ENCODE measurements at places on chromosomes 4 and X.

GRCh38 chrX:574251-574650, 56.3 kb upstream of the SHOX start:
- DNase-seq, result no peak

DNA sequence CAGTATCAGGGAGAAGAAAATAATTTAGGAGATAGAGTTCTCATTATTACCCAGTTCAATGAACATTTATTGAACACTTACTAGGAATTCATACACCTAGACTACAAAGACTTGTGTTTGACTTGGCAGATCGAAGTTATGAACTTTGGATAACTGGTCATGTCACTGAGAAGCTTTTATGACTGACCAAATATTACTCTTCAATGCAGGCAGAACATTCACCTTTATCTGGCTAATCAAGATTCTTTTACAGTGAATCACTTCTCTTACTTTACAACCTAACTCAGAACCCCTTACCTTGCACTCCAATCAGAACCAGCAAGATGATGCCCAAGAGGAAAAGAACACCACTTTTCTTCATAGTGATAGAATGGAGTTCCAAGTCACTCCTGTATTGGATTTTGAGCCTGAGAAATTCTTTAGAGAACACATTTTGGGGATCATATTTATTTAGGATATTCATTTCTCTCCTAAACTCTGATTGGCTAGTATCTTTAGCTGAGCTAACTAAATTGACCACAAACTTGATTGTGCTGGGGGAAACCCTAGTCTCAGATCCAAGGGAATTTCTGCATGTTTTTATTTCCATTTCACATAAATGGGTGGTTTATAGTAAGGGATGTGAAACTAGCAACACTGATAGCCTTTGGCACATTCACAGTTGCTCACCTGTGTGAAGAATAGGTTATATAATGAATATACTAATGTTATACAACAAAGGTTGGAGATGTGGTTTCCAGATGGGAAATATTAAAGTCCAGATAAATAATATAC, at the start of gene CXCL9:
Gene CXCL9, minus strand, starts transcription at position 421 of the 774 bp plus-strand sequence. Its CDS starts 60 bp downstream, at position 361.
- DNase-seq, result no peak

DNA sequence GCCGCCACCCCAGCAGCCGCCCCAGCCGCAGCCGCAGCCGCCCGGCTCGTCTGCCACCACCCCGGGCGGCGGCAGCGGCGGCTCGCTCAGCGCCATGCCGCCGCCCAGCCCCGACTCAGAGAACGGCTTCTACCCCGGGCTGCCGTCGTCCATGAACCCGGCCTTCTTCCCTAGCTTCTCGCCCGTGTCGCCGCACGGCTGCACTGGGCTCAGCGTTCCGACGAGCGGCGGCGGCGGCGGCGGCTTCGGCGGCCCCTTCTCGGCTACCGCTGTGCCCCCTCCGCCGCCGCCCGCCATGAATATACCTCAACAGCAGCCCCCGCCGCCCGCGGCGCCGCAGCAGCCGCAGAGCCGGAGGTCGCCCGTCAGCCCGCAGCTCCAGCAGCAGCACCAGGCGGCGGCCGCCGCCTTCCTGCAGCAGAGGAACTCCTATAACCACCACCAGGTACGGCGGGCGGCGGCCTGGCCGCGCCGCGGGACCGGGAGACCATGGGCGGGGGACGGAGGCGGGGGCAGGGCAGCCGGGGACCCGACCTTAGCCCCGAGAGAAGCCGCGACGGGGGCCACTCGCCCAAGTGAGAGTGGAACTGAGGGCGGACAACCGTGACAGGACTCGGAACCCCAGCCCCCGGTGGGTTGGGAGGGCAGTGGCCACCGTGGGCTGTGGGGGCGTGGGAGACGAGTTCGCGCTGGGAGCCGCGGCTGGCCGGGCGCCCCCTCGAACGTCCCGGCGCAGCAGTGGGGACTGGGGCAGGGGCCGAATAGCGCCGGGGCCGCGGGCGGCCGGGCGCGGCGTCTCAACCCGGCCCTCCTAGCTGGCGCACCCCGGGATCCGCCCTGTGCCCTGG, 1.8 kb downstream of the CPEB2 start:
- peak; percentile 10 for DNase-seq

- no peak for DNase-seq
Measured at GRCh38 chr4:2337131-2337723, 75.3 kb upstream of the MXD4 start.

DNA sequence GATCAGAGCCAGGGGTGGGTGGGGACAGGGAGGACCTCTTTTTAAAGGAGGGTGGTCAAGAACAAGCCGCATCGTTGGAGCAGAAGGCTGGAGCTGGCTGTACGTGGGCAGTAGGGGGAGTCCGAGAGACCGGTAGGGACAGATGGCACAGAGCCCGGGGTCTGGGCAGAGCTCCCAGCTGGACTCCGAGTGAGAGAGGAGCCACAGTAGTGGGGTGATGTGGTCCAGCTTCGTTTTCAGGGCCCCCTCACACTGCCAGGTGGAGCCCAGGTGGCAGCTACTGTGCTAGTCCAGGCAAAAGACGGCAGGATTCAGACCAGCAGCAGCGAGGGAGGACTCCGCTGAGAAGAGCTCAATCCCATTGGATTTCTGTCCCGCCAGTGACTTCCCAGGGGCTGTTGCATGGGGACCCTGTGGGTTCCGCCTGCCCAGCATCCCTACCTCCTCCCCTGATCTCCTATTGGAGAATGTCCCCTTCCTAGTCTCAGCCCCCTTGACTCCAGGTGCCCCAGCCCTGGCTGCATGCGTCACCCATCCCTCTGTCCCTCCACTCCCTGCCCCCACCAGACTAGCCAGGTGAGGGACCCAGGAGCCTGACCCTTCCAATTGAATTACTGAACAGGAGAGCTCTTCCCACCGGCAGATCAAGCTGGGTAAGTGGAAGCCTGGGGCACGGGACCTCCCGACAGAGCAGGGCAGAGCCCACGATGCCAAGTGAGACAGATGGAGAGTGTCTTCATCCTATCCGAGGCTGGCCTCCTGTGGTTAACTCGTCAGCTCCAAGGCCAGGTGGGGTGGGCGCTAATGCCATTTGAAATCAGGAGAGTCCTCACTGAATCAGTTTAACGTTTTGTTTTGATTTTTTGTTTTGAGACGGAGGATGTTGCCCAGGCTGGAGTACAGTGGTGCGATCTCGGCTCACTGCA, 2.9 kb downstream of the ARHGAP4 start:
- DNase-seq, result no peak

DNA sequence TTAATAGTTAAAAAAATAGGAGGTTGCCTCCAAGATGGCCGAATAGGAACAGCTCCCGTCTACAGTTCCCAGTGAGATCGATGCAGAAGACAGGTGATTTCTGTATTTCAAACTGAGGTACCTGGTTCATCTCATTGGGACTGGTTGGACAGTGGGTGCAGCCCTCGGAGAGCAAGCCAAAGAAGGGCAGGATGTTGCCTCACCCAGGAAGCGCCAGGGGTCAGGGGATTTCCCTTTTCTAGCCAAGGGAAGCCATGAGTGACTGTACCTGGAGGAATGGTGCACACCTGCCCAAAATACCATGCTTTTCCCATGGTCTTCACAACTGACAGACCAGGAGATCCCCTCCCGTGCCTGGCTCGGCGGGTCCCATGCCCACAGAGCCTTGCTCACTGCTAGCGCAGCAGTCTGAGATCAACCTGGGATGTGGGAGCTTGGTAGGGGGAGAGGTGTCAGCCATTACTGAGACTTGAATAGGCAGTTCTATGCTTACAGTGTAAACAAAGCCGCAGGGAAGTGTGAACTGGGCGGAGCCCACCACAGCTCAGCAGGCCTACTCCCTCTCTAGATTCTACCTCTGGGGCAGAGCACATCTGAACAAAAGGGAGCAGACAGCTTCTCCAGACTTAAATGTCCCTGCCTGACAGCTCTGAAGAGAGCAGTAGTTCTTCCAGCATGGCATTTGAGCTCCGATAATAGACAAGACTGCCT, 47.5 kb downstream of the PPA2 start:
- DNase-seq, result no peak

DNA sequence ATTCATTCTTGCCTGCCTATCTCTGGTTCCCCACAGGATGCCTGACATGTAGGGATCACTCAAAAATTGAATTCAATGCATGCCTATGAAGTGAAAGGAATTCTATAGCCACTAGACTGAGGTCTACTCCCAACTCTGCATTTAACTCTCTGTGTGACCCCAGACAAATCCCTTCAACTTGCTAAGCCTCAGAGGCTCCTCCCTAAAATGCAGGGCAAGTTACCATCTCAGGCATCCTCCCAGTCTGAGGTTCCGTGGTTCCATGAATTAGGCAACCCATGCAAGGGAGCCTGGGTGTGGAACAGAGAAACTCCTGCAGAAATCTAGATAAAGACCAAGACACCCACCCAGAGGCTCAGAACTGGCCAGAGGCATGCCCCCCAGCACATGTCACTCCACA, 6.6 kb downstream of the SRPX start:
- no peak for DNase-seq

DNA sequence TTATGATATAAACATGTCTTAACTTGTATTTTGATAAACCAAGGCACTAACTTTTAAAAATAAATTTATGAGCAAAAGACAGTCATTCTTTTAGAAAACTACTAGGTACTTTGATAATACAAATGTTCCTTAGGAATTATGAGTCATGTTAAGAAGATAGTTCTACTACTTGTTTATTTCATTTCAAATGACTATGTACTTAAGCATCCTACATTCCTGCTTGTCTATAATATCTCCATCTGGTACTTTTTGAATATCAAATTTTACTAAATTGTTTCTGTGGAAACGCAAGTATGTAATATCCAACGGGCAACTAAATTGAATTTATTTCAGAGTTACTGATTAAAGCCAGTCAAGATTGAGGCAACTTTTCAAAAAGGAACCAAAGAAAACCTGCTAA, 61.8 kb downstream of the CAMK2D start:
- no peak for DNase-seq

DNA sequence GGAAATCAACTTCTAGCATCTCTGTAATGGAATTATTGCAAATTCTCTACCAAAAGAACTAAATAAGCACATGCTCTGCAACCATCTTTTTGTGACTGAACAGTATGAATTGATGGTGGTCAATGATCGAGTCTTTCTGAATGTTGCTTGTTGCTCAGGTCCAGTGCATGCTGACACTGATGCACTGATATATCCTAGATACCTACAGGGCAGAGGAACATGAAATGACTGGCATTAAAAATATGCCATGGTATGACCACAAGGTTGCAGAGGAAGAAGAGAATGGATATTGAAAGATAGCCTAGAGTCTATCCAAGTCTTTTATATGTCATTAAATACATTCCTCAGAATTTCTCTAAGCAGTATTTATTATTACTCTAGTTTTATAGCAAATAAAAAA, 692.8 kb upstream of the TENM3 start:
- no peak for DNase-seq

DNA sequence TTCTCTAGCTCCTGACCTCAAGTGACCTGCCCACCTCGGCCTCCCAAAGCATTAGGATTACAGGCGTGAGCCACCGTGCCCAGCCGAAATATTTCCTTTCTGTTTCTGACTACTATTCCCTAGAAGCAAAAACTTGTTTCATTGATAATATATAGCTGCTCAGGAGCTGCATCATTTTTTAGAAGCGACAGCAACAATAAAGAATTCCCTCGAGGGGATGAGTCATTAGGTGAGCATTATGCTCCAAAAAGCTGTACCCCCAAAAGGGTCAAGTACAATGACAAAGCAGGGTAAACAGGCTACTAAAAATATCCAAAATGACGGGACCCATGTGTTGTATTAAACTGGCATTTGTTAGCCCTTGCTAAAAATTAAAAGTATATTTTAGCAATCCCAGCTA, 67.0 kb downstream of the RBM47 start:
- DNase-seq, result no peak

DNA sequence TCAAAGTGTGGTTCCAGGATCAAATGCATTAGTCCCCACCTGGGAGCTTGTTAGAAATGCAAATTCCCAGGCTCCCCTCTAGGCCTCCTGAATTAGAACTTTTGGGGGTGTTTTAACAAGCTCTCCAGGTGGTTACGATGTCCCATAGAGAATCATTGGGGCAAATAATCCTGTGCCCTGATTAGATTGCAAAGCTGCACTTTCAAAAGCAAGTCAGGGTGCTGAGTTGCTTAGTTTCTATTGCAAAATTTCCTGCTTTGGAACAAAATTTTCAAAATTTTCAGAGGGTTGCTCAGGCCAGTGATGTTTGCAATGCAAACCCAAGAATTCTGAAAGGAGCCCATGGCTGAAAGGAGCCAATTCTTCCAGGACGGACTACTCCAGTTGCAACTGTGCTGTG, 71.0 kb downstream of the MGST2 start:
- DNase-seq, result no peak

GRCh38 chr4:52038103-52038912, at the start of gene SGCB:
Gene SGCB, minus strand, starts transcription at chr4:52038299. Its CDS starts 40 bp downstream, at chr4:52038259.
- peak; percentile 45 for DNase-seq

- no peak for DNase-seq
Measured at GRCh38 chr4:140049024-140049848, 104.7 kb downstream of the MAML3 start.

DNA sequence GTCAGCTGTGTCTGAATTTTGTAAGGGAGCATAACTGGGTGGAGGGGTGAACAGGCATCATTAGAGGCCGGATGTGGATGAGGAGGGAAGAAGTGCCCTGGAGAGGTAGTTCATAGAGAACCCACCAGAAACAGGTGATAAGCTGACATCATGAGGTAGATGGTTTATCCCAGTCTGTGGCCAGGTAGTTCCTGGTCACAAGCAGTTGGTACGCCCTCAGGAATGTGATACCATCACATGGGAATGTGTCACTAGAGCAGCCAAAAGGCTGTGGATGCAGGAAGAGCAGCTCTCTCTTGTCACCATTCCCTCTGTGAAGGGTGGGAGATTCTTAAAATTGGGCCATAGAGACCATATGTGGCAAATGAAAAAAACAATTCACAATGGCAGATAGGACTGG, 21.9 kb downstream of the MSN start:
- DNase-seq, result no peak

GRCh38 chrX:115616943-115617563, 56.1 kb downstream of the PLS3 start:
- no peak for DNase-seq

GRCh38 chr4:65250916-65251315, 419.4 kb downstream of the EPHA5 start:
- no peak for DNase-seq

- no peak for DNase-seq
Measured at GRCh38 chr4:82354788-82355187, 19.0 kb downstream of the HNRNPD start.

DNA sequence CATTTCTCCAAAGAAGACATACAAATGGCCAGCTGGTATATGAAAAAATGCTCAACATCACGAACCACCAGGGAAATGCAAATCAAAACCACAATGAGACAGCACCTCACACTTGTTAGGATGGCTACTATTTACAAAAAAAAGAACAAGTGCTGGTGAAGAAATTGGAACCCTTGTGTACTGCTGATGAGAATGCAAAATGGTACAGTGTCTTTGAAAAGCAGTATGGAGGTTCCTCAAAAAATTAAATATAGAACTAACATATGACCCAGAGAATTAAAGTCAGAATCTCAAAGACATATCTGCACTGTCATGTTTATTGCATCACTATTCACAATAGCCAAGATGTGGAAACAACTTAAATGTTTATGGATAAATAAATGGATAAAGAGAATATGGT, 20.9 kb downstream of the PAGE4 start:
- DNase-seq, result no peak
